ENCODE measurements at places on chromosomes 7 and 10.

DNA sequence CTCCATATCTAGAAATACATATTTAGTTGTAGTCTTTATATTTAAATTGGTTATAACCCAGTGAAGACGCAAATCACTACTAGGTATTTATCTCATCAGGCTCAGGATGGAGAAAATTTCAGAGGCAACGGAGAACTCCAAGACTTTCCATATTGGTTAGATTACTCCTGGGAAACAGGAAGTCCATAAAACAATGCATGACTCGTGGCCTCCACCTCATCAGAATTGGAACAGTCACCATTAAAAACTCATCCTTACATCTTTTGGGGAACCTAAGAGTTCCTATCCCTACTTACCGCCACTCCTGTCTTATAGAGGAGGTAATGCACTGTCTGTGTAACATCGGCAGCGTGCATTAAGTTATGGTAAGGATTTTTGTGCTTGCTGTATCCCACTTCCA lies 177.6 kb downstream of the PPP1R17 start:
- DNase-seq: no peak

DNA sequence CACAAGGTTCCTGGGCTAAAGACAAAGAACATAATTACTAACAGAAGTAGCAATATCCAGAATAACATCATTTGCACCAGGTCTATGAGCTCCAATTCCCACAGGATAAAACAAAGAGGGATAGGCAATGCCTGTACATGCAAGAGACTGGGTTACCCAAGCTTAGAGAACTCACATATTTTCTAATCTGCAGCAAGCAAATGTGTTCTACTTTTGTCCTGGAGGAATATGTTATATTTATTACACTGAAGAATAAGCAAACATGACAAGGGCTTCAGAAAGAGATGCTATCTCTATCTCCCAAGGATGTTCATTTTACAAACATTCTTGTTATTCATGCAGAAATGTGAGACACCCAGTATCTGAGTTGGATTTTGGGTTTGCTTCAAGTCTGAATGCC lies 118.6 kb downstream of the MDFIC start:
- DNase-seq: peak; percentile 58

- DNase-seq: peak; percentile 92
Observed at GRCh38 chr10:97701438-97702069, 12.0 kb upstream of the MARVELD1 start.

- DNase-seq: no peak
Observed at GRCh38 chr10:13000431-13000830, 1.1 kb downstream of the CCDC3 start.

GRCh38 chr10:129760416-129760815 lies 203.7 kb downstream of the EBF3 start:
- no peak for DNase-seq

DNA sequence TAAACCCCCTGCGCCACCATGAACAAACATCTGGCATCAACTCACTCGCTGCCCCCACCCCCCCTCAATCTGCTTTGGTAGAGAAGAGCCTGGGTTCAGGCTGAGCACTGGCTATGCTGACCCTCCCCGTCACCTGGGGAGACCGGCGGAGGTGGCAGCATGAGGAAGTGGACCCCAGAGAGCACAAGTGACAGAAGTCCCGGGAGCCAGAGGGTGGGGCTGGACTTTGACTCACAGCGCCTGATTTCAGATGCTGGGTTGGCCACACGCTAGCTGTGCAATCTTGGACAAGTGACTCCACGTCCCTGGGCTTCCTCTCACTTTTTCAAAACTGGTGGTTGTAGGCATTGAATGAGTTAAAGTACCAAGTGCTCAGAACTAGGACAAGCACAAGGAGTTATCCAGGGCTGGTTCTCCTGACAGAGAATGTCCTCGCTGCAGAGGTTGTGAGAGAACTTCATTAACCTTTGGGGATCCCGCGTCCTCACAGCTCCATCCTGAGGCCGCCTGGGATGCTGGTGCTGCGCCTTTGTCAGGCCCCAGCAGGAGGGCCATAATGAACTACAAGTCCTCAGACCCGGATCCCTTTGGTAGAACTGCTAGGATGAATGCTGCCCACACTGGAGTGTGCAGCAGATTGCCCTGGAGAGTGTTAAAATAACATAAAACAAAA lies 48.8 kb upstream of the RASGEF1A start:
- DNase-seq: no peak

DNA sequence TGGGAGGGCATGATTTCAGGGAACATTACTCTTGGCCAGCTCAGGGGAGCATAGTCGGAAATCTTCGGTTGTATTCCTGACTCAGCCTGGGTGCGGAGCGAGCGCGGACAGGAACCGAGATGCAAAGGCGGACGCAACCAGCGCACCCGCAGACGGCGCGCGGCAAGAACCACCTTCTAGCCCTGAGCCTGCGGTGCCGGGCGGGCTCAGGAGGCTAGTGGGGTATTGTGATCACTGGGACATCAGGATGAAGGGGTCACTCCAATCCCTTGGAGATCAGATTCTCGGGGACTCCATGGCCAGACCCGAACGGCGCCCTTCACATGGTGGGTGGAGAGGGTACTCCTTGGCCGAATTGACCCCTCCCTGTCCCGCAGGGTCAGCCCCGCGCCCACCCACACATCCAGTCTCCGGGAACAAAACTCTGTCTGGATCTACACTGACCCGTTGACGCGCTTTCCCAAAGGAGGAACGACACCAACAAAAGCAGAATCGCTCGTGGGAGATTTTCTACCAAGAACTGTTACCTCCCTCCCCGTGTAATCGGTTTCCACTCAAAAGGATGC lies 730.5 kb downstream of the ZWINT start:
- no peak for DNase-seq

- DNase-seq: no peak
Observed at GRCh38 chr7:149735779-149736477, 37.5 kb downstream of the ZNF467 start.

DNA sequence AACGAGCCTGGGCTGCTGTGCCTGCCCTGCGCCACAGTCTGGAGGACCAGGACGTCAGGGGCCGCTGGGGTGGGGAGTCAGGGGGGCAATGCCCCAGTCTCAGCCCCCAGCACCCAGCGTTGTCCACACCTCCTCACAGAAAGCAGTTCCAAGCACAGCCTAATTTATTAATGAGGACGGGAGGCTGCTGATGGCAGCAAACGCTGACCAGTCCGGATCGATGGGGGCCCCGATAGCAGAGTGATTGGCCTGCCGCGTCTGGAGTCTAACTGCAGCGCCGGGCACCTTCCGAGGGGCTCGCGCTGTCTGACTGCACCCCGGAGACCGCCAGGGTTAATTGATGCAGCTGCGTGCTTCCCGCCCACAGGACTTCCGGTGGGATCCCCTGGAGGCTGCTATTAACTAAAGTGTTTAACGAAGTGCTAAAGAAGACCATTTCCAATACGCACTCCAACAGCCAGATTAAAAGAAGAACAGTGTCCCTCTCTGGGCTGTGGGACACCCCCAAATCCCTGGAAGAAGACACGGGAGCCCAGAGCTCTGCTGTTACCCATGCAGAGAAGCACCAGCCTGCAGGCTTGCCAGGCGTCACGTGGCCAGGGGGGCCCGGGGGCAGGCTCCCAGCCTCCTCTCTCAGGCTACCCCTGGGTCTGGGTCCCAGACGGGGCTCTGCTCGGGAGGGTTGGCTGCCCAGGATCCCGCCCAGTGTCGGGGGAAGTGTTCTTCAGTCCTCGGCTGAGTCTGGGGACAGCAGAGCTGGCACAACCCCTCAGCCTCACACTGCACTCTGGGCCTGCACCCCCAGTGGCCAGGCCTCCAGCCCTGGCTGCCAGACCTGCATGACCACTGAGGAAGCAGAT lies 63.8 kb downstream of the MICALL2 start:
- no peak for DNase-seq

GRCh38 chr7:147571436-147572185 lies 1019.0 kb upstream of the C7orf33 start:
- no peak for DNase-seq

DNA sequence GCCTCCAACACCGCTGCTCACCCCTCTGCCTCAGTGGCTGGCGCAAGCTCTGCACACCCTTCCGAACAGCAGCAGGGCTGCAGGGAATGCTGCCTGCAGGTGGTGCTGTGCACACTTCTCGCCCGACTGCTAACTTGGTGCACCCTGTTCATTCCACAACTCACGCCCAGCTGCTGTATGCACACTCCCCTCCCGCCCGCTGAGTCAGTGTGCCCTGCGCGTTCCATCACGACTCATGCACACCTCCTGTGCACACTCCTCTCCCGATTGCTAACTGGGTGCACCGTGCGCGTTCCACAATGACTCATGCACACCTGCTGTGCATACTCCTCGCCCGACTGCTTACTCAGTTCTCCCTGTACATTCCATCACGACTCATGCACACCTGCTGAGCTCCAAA lies 21.5 kb downstream of the ADARB2 start:
- no peak for DNase-seq

- no peak for DNase-seq
Observed at GRCh38 chr7:37248396-37248861, 200.2 kb downstream of the ELMO1 start.

- DNase-seq: no peak
Observed at GRCh38 chr7:91180746-91181145, 83.5 kb upstream of the FZD1 start.

GRCh38 chr10:26797340-26797739 lies 63.4 kb downstream of the ABI1 start:
- no peak for DNase-seq

GRCh38 chr10:88033793-88034192 lies 170.4 kb downstream of the PTEN start:
- DNase-seq: no peak

GRCh38 chr7:12518920-12519681 lies 51.4 kb upstream of the SCIN start:
- peak; percentile 15 for DNase-seq

GRCh38 chr10:43181146-43181545 lies 42.9 kb downstream of the CSGALNACT2 start:
- DNase-seq: no peak

DNA sequence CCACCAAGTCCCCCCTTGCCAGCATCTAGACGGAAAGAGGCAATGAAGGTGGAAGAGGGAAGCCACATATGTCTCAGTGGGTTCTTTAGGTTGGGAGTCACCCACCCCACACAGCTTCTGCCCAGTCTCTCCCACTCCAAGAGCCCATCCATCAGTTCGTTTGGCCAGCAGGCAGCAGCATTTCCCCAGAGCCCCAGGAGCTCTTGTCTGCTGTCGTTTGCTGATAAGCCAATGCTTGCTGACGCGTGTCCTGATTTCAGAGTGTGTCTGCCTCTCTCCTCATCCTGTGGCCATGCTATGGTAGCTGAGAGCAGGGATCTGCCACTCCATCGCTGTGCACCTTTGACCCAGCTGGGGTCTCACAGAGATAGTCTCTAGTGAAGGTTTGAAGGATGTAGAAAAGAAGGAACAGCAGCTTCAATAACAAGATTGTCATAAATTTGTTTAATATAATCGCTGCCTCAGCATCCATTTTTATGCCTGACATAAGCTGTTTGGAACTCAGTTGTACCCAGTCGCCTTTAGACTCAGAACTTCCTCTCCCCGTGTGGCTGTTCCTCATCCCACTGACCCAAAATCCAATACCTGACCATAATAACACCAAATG lies 39.4 kb upstream of the GDF10 start:
- DNase-seq: no peak

DNA sequence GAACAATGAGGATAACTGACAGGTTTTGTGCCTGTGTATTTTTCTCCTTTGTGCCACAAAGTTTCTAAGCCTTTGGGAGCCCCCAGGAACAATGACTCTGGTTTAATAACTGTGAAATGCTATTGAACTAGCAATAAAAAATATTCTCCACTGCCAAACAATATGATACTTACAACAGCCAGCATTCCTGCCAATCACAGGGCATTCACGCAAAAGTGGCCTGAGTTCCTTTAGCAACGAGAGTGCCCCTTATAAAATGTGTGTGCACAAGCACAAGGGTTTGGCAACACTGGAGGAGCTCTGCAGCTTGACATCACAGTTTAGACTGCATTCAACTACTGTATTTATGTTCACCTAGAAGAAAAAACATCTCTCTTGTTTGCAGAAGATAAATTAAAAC lies 412.9 kb upstream of the NFE2L3 start:
- DNase-seq: no peak

- DNase-seq: no peak
Observed at GRCh38 chr7:142301299-142301698, 43.4 kb upstream of the PRSS58 start.

GRCh38 chr10:88090568-88091214 lies 227.3 kb downstream of the PTEN start:
- DNase-seq: no peak

DNA sequence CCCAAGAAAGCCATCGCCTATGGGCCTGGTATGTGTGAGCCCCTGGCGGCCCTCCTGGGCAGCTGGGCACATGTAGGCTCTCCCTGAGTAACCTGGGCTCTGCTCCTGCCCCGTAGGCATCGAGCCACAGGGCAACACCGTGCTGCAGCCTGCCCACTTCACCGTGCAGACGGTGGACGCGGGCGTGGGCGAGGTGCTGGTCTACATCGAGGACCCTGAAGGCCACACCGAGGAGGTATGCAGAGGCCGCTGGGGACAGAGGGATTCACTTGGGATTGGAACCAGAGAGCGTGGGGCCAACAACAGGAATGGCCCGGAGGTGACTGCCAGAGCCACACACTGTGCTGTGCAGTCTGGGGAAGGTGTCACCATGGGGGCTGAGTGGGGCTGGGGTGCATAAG lies 7.3 kb downstream of the FLNC start:
- DNase-seq: no peak

DNA sequence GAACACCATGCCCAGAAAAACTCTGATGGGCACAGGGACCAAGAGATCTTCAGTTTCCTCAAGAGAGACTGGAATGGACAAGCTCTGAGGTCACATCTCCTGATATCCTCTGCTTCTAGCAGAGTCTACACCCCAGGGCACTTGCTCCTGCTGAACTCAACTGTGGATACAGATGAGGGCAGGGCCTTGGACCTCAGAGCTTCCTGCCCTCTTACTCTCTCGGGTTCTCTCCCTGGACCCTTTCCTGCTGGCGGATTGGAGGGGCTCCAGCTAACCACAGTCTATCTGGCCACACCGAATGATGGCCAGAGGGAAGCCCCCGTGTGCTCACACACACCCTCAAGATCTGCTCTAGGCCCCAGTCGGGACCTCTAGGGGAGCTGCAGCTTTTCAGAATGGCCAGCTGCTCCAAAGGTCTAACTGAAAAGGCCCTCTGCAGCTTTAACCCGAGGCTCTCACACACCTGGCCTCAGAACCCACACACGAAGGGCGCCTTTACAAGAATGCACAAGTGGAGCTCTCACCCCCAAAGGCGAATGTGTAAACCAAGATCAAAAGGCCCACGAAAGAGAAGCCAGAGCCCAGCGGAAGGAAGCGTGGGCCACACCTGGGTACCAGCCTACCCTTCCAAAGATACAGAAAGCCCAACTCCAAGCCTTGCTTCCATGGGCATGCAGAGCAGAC lies 65.5 kb downstream of the FAM53B start:
- no peak for DNase-seq

Data from adipocyte (in vitro differentiated cells).